HFFc6 (cell line): ENCODE measurements at places on chromosomes 1 and 21. TPM values are rescaled to one million over a fixed set of nuclear protein-coding genes. Genes with fewer than 3 reads are reported as not detected.

The KLF17 gene
- not detected in 3 replicates for total RNA-seq

The AADACL3 gene
- total RNA-seq = not detected in 3 replicates

The TRIM67 gene
- total RNA-seq = not detected in 3 replicates

The HHIPL2 gene
- total RNA-seq = 0.45 TPM in 1 of 3 replicates, not detected in the others

The CFAP107 gene
- not detected in 3 replicates for total RNA-seq

The NCF2 gene
- total RNA-seq = 1.1 and 1.5 TPM in 2 replicates

The SMCP gene
- total RNA-seq = not detected in 3 replicates

GRCh38 chr1:206497363-206497762 lies 10.0 kb upstream of the RASSF5 start:
- DNase-seq = no peak

DNA sequence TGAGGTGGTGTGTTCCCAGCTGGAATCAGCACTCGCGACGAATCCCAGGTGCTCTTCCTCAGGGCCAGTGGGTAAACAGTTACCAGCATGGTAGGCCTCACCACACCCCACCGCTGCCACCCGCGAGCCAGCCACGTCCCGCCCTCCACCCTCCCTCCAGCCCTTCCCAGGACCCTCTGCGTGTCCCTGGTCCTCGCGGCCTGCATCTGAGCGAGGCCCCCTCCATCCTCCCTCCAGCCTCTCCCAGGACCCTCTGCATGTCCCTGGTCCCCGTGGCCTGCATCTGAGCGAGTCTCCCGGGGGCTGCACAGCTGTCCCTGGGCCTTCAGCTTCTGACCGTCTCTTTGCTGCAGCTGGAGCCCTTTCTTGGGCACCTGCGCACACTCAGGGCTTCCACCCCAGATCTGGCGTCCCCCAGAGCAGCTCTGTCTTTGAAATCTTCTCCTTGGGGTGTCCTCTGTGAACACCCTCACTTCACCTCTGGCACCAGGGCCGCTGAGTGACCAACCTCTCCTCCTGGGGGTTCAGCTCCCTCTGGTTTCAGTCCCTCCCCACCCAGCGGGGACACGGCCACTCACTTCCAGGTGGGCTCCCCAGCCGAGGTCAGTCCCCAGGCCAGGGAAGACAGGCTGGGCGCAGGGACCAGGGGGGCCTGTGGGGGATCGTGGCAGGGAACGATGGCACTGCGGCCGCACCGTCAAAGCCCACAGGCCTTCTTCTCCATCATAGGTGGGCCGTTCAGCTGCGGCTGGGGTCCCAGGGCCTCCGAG lies 57.8 kb upstream of the COL6A2 start:
- no peak for DNase-seq

GRCh38 chr1:85576266-85576641 lies 4.3 kb upstream of the CCN1 start:
- DNase-seq = no peak

GRCh38 chr1:108732398-108732797 lies 14.1 kb upstream of the STXBP3 start:
- DNase-seq = no peak

DNA sequence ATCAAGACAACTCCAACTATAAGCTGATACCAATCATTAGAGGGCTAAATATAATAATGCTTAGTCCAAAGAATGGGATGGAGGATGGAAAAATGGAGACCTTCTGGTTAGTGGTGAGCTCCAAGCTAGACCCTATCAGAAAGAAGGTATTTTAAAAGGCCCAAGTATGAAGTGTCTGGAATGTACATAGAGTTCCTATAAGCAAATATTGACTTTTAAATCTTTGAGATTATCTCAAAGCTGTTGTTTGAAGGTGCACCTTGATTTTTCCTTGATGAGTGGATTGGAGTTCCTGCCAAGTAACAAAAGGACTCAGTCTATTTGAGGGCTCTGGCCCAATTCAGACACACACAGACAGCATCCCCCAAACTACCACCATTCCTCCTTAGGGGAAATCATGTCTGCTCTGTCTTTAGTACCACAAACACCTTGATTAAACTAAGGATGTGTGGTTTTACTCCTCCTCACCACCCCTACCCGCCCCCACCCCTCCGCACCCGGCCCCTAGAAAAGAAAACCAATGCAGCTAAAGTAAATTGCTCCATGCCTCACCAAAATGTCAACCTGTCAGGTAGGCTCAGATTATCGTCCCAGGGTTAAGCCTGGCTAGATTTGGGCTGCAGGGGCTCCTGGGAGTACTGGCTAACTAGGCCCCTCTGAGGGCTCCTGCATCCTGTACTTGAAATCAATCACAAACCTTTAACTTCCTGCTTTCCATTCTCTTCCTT lies 59.4 kb downstream of the CDC7 start:
- no peak for DNase-seq

DNA sequence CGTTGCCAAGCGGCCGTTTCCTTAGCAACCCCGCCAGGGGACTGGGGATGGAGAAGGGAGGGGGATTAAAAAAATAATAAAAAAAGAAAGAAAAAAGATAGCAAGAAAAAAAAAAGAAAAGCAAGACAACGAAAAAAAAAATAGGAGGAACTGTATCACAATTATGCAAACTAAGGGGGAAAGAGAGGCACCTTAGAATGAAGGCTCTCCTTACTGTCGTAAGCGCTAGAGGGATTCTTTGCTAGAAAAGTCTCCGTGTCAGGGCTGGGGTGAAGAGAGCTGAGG lies 625 bp upstream of the NEGR1 start:
- no peak for DNase-seq

DNA sequence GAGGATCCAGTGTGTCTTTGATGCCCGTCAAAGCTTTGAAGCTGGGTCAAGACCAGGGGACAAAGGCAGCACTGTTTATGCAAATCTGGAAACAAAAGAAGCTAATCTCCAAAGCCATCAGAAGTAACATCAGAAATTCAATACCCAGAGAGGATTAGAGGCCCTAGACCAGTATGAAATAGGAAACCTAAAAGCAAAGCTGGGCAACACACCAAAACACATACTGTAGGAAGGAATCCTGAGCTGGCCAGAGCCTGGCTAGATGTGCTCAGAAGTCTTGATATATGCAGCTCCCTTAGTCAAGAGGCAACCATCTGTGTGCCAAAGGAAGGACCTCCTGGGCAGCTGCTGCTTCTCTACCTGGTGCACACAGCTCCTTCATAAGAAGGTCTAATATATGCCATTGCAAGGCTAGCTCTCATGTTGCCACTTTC lies 12.3 kb downstream of the COLGALT2 start:
- DNase-seq = peak; percentile 86

GRCh38 chr1:85661767-85662166 lies 46.5 kb downstream of the ZNHIT6 start:
- DNase-seq = no peak

GRCh38 chr1:221805121-221805520 lies 63.2 kb upstream of the DUSP10 start:
- DNase-seq = no peak

DNA sequence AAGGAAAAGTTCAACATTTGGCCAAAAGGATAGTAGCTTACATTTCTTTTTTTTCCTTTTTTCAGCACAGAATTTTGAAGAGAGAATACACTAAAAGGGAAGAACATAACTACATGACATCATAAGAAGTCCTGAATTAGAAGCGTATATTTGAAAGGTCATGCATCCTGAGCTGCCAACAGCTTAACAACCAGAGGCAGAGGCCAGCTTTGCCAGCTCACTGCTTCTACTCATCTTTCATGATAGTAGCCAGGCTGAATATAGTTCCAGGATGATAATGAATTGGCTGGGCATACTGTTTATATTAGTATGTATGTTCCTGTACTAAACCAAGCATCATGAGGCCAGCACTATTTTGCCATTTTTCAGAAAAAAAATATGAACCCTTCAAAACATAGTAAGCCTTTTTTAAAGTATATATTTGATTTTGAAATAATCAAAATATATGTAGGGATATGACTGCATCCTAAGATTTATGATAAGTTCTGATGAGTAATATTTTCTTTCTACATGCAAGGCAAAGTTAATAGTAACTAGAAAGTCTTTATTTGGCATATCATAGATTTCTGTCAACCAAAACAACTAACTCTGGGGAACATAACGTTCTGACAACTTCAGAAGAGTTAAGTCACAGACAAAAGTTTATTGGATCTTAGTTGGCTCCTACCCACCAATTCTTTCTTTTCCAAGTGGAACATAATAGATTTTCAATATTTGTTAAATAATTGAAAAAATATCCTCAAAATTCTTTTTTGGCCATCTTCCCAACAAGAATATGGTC lies 123.2 kb downstream of the DPYD start:
- DNase-seq = no peak

DNA sequence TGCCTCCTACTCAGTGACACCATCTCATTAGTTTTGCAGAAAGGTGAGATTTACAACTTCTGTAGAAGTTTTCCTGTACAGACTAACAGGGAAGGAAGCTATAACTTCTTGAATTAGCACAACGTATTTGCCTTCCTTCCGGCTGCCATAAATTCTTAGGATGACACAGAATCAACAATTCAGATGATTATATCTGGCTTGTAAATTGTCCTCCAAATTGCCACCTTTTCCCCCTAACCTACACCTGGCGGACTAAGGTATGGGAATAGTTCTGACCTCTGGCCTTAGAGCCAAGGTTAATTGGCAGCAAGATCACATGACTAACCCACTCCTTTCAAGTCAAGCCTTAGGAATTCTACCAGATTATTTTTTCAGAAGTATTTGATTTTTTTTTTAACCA lies 284.3 kb downstream of the LMO4 start:
- DNase-seq = no peak

GRCh38 chr21:22961258-22961657 lies 1963.0 kb downstream of the NCAM2 start:
- DNase-seq = no peak

- peak; percentile 84 for DNase-seq
Observed at GRCh38 chr1:45014321-45015028, 2.4 kb downstream of the UROD start.

GRCh38 chr1:222582099-222582774 lies 7.5 kb downstream of the TAF1A start:
- peak; percentile 13 for DNase-seq

- DNase-seq = no peak
Observed at GRCh38 chr1:20834780-20835179, 47.7 kb upstream of the HP1BP3 start.

GRCh38 chr1:101474039-101474665 lies 237.3 kb downstream of the S1PR1 start:
- DNase-seq = no peak

GRCh38 chr1:204821476-204821875 lies 49.2 kb upstream of the NFASC start:
- no peak for DNase-seq
